ENCODE measurements at places on chromosomes 6 and 20.

DNA sequence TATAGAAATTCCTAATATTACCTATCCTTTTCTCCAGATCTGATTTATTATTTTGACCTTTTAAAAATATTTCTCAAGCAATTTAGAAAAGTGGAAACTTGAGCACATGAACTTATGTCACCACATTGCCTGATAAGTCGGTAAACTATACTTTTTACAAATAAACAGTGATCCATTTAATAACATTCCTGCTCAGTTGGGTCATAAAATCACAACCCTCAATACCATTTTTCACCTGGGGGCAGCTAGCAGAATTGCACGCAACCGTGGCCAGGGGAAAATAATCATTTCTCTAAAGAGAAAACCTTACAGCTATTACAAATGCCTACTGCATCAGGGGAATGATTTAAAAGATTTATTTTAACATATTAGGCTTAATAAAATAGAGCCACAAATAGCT, 614.5 kb downstream of the PHF3 start:
- DNase-seq, result peak; percentile 34

GRCh38 chr6:72621291-72622093, at the start of gene KCNQ5:
Gene KCNQ5, plus strand, starts transcription at chr6:72622064.
- DNase-seq, result no peak

DNA sequence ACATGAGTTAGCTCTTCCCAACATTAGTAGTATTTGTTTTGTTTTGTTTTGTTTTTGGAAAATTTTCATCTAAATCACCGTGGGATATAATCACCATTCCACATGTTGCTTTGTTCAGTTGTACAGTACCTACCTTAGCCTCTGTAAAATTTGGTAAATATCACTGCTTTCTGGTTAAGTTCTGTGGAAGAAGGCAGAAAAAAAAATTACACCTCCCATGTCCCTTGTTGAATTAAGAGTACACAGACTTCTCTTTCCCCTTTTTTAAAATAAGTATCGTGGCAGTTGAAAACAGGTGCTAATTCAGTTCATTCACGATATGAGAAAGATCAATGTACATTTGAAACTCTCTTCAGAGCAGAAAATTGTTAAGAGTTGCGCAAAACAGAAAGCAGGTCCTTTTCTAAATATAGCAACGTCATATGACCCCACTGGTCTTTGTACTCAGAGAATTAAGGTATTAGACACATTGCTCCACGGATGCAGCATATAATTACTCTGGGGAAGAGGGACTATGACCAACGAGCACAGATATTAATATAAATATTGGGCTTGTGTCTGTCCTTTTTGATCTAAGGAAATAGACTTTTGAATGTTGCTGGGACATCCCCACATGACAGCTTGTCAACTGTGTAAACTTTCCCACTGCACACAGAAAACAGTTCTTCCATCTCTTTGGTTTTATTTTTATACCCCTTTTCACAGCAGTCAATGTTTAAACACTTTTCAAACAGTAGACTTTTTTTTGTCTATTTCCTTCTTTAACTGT, 58.6 kb upstream of the ZNF217 start:
- no peak for DNase-seq

DNA sequence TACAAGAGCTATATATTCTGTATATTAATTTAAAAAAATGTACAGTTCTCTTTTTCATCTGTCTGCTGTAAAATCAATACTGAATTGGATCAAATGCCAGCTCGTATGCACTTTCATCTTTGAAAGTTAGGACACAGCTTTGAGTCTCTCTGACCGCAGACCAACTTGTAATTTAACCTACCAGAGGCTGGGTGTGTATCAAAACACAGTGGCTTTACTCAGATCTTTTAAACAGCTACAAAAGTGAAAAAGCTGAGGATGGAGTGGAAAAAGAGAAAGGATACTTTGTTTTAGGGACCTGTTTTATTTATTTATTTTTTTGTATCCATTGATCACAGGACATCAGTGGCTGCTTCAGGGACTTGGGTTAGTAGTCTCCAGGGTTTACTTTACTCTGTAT, 44.1 kb downstream of the KIAA0408 start:
- DNase-seq, result no peak

GRCh38 chr6:14458669-14459266, 341.2 kb downstream of the CD83 start:
- DNase-seq, result peak; percentile 86

- peak; percentile 32 for DNase-seq
Measured at GRCh38 chr20:10565191-10565921, 108.4 kb downstream of the JAG1 start.

GRCh38 chr6:157216570-157216969, 106.7 kb downstream of the TMEM242 start:
- no peak for DNase-seq

DNA sequence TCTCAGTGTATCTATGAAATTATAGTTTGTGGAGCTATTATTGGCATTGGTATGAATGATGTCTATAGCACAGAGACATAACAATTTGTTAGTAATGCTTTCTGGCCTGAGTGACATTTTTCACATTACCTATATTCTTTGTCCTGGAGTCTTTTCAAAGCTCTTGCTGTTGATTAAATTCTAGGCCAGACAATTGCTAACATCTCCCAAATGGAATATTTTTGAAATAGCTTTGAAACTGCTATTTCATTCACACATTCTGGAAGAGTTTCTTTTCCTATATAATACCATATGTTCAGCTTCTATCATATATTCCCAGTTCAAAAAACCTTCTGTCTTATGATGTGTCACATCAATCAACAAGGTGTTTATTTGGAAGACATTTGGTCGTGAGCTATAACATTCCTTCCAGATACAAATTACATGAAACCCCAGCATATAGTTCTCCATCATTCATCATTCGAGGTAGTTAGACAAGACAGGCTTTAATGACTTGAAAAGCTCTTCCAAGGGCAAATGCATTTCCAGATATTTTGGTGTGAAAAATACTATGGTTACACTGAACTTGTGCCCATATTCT, 452.8 kb downstream of the KHDRBS2 start:
- no peak for DNase-seq
